ENCODE measurements at places on chromosomes 3 and 15.
A peak's percentile ranks its signal among the peaks of the same experiment; 100 is the strongest.

DNA sequence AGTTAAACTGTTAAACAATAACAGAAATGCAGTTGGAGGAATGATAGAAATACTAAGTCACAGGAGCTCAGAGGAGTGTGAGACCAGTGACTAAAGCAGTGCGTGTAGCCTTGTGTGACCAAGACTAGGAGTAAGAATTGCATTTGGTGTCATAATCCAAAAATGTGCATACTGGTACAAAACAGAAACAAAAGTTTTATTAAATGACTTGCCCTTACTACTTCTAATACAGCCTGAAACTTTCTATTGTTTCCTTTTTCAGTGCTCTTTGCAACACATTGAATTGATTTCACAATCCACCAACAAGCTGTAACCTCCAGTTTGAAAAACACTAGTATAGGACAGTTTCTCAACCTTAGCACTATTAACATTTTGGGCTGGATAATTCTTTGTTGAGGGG lies 17.1 kb downstream of the SNX1 start:
- DNase-seq, result no peak

DNA sequence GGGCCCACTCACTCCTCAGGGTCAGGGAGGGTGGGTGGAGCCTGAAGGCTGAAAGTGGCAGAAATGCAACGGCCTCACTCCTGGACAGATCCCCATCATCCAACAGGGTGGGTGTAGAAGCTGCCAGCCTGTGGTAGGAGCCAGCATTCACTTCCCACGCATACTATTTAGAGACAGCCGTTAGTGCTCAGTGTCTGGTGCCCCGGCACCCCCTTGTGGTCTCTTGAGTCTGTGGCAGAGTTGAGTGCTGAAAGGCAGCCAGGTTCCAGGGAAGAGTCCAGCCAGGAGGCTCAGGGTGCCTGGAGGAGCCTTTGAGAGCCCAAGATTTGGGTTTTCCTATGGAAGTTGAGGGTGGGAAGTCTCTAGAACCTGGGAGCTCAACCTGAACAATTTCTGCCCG lies 2.1 kb upstream of the GNAT1 start:
- peak; percentile 43 for DNase-seq

GRCh38 chr3:104768886-104769285 lies 597.8 kb upstream of the ALCAM start:
- DNase-seq, result no peak

GRCh38 chr15:77023576-77024272 lies 28.8 kb downstream of the PSTPIP1 start:
- no peak for DNase-seq

DNA sequence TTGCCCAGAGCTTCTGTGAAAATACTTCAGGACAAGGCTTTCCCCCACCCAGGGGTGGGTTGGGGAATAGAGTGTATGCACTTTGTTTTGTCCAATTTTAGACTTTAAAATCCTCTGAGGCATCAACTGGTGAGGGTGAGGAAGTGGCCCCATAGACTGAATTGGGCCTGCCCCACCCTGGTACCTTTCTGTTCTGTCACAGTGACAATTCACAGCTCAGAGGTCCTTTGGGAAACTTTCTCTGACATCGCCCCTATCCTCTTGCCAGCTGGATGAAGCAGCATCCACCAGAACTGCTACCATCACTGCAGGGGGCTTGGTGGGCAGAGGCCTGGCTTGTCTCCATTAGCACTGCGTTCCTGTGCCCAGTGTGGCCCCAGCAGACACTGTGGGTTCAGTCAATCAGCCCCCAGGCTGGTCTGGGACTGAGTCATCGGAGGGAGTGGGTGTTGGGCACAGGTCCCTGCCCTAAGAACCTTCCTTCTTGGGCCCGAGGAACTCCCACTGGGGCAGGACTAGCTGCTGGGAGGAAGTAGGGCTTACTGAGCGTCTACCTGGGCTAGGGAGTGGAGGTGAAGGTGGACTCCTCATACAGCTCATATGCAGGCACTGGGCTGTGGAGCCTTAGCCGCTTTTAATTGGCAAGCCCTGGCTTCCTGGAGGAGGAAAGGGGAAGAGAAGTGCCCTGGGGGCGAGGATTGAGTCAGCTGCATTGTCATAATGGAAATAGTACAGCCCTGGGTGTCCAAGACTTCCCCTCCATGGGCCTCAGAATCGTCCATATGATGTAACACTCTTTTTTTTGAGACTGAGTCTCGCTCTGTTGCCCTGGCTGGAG lies 1.5 kb upstream of the PPM1M start:
- DNase-seq, result no peak

DNA sequence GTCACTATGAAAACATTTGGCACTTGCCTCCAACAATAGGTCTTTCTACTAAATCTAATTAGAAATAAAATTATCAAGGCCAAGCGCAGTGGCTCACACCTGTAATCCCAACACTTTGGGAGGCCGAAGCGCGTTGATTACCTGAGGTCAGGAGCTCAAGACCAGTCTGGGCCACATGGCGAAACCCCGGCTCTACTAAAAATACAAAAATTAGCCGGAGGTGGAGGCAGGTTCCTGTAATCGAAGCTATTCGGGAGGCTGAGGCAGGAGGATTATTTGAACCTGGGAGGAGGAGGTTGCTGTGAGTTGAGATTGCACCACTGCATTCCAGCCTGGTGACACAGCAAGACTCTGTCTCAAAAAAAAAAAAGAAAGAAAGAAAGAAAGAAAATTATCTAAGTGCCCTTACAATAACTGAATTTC lies 1.6 kb upstream of the PLD1 start:
- no peak for DNase-seq

GRCh38 chr3:183460081-183461055 lies 31.9 kb upstream of the MCF2L2 start:
- no peak for DNase-seq

DNA sequence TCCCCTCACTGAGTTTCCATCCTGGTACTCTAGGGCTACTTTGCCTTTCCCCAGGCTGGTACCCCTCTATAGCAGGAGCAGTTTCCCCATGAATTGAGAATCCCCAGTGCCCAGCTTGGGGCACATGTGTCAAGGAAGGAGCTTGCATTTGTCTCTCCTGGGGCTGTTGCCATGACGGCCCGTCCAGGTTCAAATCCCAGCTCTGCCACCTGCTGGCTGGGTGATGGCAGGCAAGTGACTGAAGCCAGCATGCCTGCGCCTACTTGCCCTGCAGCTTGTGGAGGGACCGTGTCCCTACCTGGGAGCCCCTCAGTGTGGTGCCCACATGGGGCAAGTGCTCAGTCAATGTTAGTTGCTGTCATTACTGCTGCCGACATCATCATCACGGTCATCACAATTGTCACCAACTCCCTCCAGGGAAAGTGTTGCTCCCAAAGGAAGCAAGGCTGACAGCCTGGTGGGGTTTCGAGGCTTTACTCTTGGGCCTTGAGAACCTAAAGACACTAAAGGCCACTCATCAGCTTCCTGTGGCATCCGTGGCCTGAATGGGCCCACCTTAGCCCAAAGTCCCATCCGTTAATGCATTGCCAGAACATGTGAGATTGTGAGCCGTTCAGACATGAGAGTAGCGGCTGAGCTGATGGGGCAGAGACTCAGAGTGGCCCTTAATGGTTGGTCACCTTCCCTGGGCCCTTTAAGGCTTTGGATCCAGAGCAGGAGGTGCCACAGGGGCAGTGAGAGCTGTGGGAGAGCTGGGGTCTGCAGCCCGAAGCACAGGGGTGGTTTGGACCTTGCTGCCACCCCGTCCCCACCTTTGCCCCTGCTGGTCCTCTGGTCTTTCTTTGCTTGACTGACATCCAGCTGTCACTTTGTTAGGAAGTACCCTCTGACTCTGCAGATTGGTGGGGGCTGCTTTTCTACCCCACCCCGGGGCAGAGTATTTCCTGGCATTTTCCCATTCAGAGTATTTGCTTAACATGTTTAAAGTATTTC lies 144.4 kb downstream of the DNAJB8 start:
- DNase-seq, result no peak

DNA sequence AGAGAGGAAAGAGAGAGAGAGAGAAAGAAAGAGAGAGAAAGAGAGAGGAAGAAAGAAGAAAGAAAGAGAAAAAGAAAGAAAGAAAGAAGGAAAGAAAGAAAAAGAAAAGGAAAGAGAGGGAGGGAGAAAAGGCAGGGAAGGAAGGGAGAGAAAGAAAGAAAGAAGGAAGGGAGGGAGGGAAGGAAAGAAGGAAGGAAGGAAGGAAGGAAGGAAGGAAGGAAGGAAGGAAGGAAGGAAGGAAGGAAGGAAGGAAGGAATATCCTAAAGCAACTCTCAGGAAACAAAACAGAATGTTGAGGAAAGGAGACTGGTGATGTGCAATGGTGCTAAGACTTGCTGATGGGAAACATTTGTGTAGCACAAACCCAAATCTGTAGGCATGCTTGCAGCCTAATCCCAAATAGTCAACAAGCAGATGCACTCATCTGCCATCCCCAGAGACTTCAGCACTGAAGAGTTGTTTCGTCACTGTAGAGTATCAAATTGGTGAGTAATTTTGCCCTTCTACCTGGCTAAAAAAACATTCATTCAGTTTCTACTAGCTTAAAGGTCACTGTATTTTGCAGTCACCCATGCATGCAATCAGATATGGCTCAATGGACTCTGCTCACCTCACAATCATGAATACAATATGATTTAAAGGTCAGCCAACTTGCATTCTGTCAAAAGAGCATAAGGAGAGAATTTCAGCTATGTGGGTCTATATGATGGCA lies 480.3 kb downstream of the FGF12 start:
- DNase-seq, result no peak

DNA sequence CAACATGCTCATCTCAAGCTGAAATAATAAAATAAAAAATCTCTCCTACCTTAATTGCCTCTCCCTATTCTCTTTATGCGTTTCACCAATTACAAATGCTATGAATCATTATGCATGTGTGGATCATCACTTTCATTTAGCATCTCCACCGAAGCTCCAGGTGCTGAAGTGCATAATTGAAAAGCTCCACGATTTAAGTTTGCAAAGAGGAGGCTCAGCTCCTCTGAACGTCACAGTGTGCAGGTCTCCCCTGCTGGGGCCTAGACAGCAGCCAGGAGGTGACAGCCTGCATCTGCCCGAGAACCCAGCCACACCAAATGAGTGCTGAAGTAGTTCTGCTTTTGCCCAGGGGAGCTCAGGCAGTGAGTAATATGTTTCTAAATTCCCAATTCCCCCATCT lies 60.5 kb upstream of the GLCE start:
- no peak for DNase-seq

DNA sequence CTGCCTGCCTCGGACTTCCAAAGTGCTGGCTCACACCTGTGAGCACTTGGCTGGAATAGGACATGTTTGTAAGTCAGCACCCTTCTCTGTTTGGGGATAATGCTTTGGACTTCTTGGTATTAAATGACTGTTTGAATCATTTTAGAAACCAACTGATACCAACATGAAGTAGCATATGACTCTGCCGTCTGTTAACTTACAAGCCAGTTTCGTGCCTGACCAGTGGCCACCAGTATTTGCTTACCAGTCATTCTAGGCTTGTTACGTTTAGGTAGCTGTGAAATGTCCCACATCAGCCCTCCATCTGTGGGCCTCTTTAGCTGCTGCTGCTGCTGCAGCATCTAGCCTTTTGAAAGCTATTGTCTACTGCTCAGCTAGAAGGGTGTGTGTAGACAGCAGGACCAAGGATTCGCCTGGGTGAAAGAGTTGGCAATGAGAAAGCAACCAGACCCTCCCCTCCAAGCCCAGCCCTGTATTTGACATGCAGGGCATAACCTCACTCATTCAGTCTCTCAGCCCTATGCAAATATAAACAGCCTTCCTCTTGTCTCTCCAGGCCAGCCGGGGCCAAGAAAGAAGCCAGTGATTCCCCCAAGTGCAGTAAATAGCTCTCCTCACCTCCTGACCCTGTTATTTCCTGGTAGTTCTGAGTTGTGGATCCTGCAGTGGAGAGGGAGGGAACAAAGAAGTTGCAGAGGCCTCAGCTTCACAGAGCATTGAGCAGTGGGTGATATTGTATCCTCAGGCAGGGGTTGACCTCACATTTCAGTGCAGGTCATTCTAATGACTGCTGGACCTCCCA lies 51.0 kb downstream of the NKIRAS1 start:
- DNase-seq, result peak; percentile 37

DNA sequence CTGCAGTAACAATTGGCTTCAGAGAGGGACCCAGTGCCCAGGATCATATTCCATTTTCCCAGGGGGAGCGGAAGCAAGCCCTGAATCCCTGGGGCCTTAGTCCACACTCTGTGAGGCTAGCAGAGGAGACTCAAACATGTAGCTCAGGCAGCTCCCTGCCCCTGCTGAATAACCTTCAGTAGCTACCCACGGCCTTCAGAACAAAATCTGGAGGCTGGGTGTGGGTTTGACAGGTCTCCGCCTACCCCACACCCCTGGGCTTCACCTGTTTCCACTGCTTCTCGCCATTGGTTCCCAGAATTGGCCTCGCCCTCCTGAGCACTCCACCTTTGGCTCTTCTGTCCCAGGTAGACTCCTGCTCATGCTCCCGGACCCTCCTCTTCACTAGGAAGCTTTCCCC lies 93.6 kb upstream of the ATP2B2 start:
- no peak for DNase-seq

- DNase-seq, result no peak
Measured at GRCh38 chr3:154324919-154325318, 632 bp upstream of the DHX36 start.

GRCh38 chr3:133589503-133589902 lies 16.0 kb downstream of the CDV3 start:
- DNase-seq, result no peak

GRCh38 chr3:134463676-134464063 lies 22.1 kb downstream of the ANAPC13 start:
- DNase-seq, result no peak

GRCh38 chr3:120125992-120126391 lies 31.7 kb upstream of the GSK3B start:
- DNase-seq, result no peak

DNA sequence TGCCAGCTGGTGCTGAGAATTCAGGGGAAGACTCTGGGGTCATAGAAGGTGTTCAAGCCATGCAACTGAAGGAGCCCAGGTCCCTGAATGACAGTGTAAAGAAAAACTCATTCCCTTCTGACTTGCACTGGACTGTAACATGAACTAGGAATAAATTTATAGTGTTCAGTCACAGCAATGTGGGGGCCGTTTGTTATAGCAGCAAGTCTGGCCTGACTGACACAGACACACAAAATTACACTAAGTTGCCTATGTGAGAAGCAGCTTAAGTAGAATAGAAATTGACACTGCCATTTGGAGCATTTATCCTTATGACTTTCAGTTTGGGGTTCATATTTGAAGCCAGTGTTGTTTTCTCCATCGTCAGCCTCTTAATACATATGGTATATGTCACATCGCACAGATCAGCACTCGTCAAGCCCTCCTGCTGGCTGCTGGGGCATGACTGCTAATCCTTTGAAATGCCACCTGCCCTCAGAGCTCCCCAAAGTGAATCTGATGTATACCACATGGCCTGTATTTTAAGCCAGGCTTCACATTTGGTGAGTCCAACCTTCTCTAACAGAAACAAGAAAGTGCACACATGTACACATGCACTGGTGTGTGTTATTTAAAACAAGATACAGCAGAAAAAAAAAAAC lies 17.1 kb upstream of the HEG1 start:
- no peak for DNase-seq

DNA sequence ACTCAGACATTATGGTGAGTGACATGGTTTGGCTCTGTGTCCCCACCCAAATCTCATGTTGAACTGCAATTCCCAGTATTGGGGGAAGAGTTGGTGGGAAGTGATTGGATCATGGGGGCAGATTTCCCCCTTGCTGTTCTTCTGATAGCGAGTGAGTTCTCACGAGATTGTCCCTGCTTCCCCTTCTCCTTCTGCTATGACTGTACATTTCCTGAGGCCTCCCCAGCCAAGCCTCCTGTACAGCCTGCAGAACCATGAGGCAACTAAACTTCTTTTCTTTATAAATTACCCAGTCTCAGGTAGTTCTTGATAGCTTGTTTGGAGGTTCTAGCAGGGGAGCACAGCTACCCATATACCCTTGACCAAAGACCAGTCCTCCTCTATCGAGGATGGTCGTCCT lies 45.9 kb downstream of the ADAM10 start:
- no peak for DNase-seq

- no peak for DNase-seq
Measured at GRCh38 chr3:160725338-160725737, 30.7 kb upstream of the PPM1L start.

Measured in brain pericyte (primary cell).